Esophagus squamous epithelium (tissue), 5 donors: ENCODE measurements at places on chromosomes 2 and 18.

- no peak for DNase-seq
Observed at GRCh38 chr2:174985614-174986013, 19.6 kb downstream of the CHN1 start.

- no peak for DNase-seq
Observed at GRCh38 chr18:56967035-56967434, 179.9 kb upstream of the BOD1L2 start.

- DNase-seq = no peak
Observed at GRCh38 chr2:58640042-58640441, 398.9 kb upstream of the FANCL start.

- DNase-seq = no peak
Observed at GRCh38 chr18:62766266-62766665, 50.9 kb downstream of the PHLPP1 start.

- no peak for DNase-seq
Observed at GRCh38 chr2:180004731-180005130, 2.4 kb downstream of the CWC22 start.

- DNase-seq = no peak
Observed at GRCh38 chr2:222738809-222739208, 67.4 kb downstream of the MOGAT1 start.

DNA sequence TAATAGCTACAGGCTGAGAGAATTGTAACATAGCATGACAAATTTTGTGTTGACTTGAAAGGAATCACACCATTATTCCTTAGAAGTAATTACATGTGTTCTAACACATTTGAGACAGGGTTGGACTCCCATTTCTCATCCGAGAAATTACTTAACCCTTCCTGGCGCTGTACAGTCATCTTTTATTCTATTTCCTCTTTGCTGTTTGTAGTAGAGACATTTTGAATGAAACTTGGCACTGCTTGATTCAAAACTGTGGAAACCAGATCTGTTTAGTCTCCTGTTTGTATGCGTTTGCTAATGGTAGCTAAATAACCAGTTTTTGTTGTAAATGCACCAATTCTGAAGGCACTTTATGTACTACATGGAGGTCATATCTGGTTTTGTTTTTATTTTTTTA is 231.9 kb downstream of the ALPK2 start:
- no peak for DNase-seq

DNA sequence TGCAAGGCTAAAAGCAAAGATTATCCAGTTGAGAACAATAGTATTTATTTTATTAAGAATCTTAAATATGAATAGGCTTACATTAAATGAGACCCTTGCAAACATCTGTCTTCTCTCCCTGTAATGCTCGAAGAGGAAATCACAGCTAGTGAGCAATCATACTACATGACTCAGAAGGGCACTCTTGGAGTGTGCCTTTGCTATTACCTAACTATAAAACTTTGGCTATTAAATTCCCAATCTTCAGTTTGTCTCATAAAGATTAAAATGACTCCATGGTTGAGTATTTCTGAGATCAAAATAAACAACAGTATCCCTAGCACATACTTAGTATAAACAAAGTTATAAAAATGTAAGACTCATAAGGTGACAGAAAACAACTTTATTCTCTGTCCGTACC is 296.9 kb downstream of the KCNJ3 start:
- DNase-seq = no peak

- DNase-seq = no peak
Observed at GRCh38 chr2:198441901-198442300, 637.5 kb downstream of the PLCL1 start.

DNA sequence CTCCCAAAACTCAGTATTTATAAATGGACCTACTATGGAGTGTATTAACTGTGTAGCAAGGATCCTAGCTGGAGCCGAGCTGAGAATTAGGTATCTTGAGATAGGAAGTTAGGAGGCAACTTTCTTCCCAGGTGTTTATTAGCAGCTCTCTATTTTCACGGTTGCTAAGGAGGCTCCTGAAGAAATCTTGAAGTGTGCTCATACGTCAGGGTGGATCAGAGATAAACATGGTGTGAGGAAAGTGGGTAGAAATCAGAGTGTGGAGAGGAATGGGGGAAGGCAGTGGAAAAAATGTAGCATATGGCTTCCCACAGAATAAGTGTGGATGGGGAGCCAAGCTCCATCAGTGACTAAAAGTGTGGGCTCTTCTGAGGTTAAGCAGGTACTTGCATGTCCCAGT is 104.3 kb downstream of the ABCA12 start:
- no peak for DNase-seq

DNA sequence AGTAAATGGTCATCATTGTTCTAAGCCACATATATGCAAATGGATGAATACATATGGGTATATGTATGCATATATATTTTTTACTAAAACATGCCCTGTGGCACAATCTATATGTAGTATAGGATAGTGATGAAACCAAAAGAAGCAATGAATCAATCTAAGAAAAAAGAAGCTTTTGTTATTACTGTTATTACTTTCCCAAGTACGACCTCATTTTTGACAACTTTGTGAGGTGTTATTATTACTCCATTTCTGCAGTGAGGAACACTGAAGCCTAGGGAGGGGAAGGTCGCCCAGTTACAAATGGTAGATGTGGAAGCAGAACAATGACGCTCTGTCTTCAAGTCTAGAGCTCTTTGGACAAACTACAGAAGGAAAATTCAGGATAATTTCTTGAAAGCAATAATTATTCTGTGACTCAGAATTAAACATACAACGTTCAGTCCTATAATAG is 38.3 kb downstream of the STAT4 start:
- DNase-seq = no peak

DNA sequence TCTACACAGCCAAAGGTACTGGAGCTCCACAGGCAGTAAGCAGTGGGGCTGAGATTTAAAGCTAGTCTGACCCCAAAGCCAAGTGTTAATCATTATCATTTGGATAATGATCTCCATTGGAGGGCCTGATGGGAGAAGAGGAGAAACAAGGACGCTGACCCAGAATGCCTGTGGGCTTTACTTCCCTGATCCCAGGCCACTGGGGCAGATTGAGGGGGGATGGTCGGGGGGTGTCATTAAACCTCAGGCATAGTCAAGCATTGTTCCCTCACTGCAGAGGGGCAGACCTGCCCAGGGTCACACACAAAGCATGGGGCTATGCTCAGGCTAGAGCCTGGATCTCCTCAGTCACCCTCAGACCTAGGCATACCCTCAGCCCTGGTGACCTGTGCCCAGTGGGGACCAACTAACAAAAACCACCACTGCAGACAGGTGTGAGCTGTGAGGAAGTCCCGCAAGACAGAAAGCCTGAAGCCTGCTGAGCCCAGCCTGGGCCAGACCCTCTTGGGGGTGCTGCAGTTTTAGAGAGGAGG is 53.4 kb downstream of the SDC1 start:
- DNase-seq = no peak

GRCh38 chr2:203649176-203649814 is 57.1 kb upstream of the CD28 start:
- DNase-seq = no peak

DNA sequence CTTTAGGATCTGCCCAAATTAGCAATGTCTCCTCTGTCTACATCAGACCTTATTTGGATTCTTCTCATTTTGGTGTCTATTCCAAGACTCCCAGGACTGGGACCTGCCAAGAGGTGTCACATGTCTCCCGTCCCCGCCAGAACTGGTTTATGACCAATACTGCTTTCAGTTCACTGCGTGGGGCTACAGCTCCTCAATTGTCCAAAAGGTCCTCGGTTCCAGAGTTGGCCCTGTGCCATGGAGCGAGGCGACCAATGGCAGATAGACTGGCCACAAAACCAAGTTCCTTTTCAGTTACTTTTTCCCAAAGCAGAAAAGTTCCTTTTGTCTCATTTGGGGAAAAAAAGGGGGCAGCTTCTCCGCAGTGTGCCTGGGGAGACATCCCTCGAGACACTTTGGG is 144.1 kb upstream of the ZNF236 start:
- DNase-seq = no peak

- DNase-seq = no peak
Observed at GRCh38 chr2:37641582-37642171, 29.8 kb downstream of the CDC42EP3 start.

- no peak for DNase-seq
Observed at GRCh38 chr2:144261966-144262365, 258.0 kb downstream of the ZEB2 start.

DNA sequence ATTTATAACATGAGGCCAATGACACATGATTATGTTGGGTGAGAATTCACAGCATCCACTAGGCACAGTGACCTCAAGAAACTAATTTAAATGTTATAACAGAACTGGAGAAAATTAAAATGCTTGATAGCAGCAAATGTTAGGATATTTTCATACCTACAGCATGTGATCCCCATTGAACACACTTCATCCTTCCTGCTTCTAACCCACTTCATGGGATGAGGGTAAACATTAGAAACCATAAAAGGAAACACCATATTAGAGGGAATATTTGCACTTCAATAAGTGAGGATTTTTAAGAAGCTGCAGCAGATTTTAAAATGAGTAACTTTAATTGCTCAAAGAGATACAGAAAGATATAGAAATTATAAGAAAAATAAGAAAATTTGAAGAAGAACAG is 117.1 kb downstream of the FSHR start:
- no peak for DNase-seq

DNA sequence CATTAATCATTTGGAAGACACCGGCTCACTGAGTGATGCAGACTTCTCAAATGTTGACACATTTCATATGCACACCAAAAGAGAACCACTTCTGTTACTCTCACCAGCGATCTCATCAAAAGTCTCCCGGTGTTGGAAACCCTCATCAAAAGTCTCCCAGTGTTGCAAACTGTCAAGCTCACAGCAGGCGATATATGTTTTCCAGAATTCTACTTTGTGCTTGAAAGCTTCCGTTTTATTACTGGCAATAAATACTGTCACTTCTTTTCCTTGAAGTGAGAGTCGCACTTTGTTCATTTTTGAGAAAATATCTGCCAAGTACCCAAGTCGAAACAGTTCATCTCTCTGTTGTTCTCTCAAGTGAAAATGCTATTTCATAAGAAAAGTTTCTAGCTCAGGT is 20.5 kb downstream of the MLPH start:
- DNase-seq = no peak

DNA sequence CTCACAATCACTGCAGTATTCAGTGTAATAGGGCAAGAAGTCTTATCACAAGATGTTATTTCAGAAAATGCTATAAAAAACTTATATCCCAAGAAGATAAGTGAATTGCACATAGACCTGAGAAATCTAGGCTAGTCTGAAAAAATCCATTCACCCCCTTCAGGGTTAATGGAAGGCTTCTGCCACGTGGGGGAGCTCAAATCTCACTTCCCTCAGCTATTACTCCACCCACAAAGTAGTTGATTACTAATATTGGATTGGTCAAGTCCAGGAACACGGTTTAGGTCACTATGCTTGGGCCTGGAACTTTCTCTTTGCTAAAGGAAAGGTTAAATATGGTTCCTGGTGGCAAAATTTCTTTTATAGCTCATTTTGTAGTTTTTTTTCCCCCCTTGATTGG is 51.2 kb upstream of the ADAM23 start:
- no peak for DNase-seq

DNA sequence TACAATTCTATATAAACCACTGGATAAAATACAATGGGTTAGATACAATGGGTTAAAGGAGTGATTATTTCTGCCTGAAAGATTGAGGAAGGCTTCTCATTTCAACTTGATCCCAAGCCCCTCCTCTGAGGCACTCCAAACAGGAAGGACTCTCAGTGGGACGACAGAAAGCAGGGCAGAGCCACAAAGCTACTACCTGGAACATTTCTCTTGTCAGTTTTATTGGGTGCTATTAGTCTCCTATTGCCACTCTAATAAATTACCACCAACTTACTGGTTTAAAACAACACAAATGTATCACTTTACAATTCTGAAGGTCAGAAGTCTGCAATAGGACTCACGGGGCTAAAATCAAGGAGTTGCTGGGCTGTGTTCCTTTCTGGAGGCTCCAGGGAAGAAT is 146.7 kb downstream of the MREG start:
- DNase-seq = no peak

- no peak for DNase-seq
Observed at GRCh38 chr2:43676322-43677050, at the start of gene C1GALT1C1L. Gene C1GALT1C1L (minus strand): TSS chr2:43676429. CDS start chr2:43676322, 107 bp downstream.

DNA sequence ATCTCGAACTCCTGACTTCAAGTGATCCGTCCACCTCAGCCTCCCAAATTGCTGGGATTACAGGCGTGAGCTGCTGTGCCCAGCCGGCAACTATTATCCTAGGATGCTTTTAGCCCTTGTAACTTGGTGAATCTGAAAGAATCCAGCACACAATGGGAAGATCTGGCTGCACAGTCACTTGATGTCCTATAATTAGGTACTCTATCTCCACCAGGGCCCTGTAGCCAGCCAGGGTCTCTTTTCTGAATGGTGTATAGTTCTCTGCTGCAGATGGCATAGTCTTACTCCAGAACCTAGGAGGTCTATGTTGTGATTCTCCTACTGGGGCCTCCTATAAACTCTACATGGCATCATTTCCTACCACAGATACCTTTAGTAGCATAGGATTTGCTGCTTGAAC is 13.9 kb upstream of the MCM6 start:
- no peak for DNase-seq

- no peak for DNase-seq
Observed at GRCh38 chr2:14082640-14083039, 549.9 kb upstream of the LRATD1 start.

- no peak for DNase-seq
Observed at GRCh38 chr2:97785818-97786217, 72.4 kb downstream of the ZAP70 start.

GRCh38 chr18:55524353-55525073 is 63.5 kb downstream of the TCF4 start:
- no peak for DNase-seq

GRCh38 chr18:49723648-49724180 is 89.6 kb downstream of the ACAA2 start:
- DNase-seq = no peak

DNA sequence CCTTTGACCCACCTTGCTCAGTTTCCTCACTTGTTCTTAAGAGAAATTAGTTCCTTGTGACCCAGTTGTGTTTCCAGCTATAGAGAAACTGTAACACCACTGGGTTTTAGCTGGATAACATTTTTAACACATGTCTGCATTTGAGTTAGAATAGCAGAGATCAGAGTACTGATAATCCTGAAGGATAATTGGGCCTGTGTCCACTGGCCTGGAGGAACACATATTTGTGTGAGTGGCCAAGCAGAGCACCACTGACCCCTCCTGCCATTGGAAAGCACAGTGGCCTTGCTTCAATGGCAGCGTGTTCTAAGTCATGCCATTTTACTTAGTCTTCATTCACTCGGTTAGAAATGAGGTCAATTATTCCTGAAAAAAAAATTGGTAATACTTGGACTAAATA is 42.6 kb downstream of the PKP4 start:
- no peak for DNase-seq

- no peak for DNase-seq
Observed at GRCh38 chr18:35467624-35468016, 30.1 kb downstream of the INO80C start.

GRCh38 chr2:221334481-221335218 is 237.5 kb downstream of the EPHA4 start:
- DNase-seq = no peak

GRCh38 chr2:98476192-98476868 is 31.7 kb downstream of the INPP4A start:
- DNase-seq = no peak

GRCh38 chr18:70513502-70514171 is 224.8 kb downstream of the SOCS6 start:
- DNase-seq = no peak

- DNase-seq = no peak
Observed at GRCh38 chr2:21939967-21940366, 816.2 kb downstream of the TDRD15 start.
